RWPE2 (cell line): ENCODE measurements at places on chromosomes 13 and 19.

GRCh38 chr13:66033924-66034323 is 1196.2 kb downstream of the PCDH9 start:
- DNase-seq: no peak

- DNase-seq: no peak
These were observed 13.3 kb downstream of the CDC16 start for GRCh38 chr13:114248011-114248410.

GRCh38 chr19:45150751-45151281 is 10.0 kb downstream of the NKPD1 start:
- no peak for DNase-seq

DNA sequence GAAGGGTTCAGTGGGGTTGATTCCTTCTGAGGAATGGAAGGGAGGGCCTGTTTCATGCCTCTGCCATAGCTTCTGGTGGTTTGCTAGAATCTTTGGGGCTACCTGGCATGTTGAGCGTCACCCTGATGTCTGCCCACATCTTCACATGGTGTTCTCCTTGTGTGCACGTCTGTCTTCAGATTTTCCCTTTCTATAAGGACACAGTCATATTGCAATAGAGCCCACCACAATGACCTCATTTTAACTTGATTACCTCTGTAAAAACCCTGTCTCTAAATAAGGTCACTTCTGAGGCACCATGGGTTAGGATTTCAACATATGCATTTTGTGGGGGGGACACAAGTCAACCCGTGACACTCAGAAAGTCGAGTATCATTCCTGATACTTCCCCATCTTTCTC is 257.9 kb downstream of the COG6 start:
- DNase-seq: no peak

- no peak for DNase-seq
These were observed 43.3 kb downstream of the SKA3 start for GRCh38 chr13:21133077-21133476.

GRCh38 chr19:1279782-1280341 is 4.5 kb downstream of the FAM174C start:
- no peak for DNase-seq

DNA sequence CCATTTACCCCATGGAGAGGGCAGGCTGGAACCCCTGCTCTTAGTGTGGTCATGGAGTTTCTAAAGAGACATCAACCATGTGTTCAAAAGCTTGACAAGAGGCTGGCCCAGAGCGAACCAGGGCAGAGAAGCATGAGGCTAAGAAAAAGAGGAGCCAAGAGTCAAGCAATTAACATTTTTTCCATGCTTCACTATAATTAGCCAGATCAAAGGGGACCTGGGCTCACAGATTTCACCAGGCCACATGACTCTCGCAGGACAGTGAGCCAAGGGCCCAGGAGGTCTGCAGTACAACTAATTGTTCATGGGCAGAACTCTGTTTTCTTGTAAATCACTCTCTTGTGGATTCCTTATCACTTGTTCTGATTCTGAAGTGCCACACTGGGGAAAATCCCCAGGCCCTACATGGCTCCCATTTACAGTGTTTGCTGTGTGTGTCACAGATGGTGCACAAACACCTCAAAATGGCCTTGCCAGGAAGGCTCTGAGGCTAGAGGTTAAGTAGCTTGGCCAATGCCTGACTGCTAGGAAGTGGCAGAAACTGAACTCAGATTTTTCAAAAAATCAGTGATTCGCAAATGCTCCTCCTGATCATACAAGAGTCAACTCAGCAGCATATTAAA is 101.2 kb downstream of the LHFPL6 start:
- DNase-seq: no peak

- peak; percentile 35 for DNase-seq
These were observed 16.9 kb upstream of the F7 start for GRCh38 chr13:113088691-113089020.

- DNase-seq: no peak
These were observed 3.1 kb downstream of the NXNL1 start for GRCh38 chr19:17457616-17458015.

DNA sequence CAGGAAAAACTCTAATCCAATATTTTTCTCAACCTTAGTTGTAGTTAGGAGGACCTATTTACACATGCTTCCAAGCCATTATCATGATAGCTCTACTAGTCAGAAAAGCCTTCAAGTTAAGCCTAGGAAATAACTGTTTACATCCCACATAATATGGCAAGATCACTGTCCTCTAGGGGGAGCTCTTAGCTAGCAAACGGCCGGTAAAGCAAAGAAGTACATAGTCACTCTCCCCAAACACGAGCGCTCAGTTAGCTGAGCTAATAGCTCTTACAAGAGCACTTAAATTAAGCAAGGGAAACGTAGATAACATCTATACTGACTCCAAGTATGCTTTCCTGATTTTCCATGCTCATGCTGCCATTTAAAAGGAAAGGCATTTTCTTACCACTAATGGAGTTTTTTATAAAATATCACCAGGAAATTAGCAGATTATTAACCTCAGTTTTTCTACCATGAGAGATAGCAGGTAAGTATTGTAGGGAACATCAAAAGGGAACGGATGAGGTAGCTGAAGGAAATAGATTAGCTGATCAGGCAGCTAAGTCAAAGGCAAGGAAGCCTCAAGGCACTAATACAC is 100.6 kb upstream of the PABPC3 start:
- no peak for DNase-seq

GRCh38 chr19:15200553-15201364 is at the start of gene NOTCH3:
TSS of gene NOTCH3 (minus strand) at chr19:15200995. CDS start at chr19:15200905, 90 bp downstream.
- no peak for DNase-seq

- DNase-seq: no peak
These were observed 65.6 kb downstream of the ARHGAP35 start for GRCh38 chr19:46926170-46927071.

GRCh38 chr19:35742121-35742724 is at the start of gene IGFLR1:
TSS of gene IGFLR1 (minus strand) at chr19:35742452. CDS start at chr19:35741180, 1,272 bp downstream.
- no peak for DNase-seq

DNA sequence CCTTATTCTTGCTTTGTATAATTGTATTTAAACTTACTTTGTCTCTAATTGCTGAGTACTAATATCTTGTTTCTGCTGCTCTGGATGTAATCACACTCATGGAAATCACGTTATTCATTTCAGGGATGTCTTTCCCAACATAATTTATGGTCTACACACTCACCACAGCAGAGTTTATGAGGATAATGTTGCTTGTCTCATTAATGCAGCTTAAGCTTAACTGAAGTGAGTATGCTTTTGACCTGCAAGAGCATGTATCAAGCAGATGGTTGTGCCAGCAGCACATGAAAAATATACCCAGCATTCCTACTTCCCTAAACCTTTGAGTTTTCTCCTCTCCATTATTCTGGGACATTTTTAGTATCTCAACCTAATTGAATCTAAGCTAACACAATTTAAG is 1080.9 kb downstream of the SLITRK5 start:
- DNase-seq: no peak

GRCh38 chr13:79723519-79724024 is 242.6 kb downstream of the NDFIP2 start:
- DNase-seq: no peak

DNA sequence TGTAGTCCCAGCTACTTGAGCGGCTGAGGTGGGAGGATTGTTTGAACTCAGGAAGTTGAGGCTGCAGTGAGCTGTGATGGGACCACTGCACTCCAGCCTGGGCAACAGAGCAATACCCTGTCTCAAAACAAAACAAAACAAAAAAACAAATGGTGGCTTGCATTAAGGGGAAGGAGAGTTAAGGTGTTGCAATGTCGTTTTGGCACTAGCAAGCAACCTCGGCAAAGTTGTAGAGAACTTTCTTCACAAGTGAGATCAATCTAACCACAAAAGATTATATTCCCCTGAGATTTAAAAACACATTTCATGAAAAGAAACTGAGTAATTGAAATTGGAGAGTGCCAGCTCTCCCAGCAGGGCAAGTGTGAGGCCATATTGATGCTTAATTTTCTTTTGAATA is 153.7 kb downstream of the KLF5 start:
- DNase-seq: no peak

DNA sequence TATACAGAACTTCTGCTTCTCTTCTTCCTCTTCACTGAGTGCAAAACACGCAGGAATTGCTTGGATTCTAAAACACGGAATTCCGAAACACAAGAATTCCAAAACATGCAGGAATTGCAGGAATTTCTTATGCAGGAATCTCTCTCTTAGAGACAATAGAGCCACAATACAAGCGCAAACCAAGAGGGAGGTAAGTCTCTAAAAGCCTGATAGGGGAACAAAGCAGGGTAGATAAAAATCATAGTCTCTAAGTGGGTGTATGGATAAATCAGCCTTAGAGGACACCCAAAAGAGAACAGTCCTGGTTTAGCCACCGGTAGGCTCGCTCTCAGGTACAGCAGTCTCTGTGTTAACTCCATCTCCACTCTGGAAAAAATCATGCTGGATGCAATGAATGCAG is 112.9 kb downstream of the LHFPL6 start:
- DNase-seq: no peak
